ENCODE measurements at places on chromosomes 5 and 9.

DNA sequence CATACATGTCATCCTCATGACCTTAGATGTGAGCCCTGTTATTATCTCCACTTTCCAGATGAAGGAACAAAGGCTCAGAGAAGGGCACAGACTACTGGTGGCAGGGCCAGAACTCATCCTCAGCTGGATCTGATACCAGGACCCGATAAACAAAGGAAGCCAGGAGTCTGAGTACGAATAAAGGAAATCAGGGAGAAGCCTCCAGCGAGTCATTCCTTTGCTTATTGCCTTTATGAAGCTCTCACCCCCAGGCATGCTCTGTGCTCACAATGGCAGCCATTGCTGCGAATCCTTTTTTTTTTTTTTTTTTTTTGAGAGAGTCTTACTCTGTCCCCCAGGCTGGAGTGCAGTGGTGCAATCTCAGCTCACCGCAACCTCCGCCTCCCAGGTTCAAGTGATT lies 130.1 kb downstream of the GAPVD1 start:
- no peak for DNase-seq

- DNase-seq: no peak
These were observed 135.8 kb downstream of the PCSK1 start for GRCh38 chr5:96297290-96297689.

DNA sequence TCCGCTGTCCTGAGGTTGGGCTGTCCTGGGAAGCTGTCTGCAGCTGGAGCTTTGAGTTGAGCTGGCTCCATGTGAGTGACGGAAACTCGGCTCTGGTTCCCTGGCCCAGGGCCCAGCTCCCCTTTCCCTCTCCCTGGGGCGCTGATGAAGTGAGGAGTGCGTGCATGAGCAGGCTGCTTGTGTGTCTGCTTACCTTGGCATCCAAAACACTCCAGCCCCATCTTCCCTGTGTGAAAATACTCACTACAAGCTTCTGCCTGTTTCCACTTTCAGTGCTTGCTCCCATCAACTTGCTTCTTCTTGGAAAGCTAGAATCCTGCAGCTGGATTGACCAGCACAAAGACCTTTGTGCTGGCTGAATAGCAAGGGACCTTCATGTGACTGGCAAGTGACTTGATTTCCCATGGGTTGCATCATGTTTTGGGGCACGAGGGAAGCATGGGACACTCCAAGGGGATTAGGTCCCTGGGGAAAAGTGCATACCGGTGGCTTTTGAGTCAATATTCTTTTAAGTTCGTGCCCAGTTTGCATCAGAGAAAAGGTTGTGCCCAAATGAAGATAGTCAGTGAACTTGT lies 198.1 kb downstream of the GADD45G start:
- DNase-seq: no peak

DNA sequence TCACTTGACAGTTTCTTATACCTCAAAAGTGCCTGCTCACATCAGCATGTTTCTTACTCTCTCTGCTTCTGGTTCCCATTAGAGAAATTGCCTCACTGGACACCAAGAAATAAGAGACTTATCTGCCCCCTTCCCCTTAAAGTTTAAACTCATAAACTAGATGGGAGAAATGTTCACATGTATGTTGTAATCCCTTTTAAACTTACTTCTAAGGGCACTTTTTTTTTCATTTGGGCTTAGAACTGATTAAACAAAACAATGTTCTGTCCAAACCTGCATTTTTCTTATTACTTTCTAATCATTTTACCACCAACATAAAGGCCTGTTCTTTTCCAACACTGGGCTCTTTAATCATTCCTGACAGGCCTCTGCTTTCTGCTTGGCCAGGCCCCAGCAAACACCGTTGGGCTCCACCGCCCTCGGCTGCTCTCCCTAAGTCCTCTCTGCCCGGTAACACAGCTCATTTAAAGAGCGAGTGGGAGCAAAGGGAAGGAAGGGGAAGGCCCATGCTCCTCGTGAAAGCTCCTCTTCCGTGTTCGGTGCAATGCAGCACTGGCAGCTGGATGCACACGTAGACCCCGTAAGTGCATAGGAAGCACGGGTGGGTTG lies 53.4 kb downstream of the ROR2 start:
- no peak for DNase-seq

DNA sequence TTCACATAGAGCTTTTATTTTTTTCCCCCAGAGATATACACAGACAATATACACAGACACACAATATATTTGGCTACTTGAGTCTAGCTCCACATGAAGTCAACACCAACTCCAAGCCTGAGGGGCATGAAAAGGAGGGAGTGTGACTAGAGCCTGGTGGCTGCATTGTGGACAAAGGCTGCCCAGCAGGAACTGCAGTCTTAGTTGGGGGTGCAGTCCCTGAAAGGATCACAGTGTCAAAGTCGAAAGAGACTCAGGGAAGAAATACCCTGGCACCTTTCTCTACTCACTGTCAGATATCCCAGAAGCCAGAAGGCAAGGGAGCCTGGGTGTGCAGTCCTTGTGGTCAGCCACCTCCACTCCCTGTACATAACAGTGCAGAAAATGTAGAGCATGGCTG lies 231.6 kb upstream of the RPS23 start:
- no peak for DNase-seq

GRCh38 chr5:138051441-138052296 lies 18.8 kb upstream of the FAM13B start:
- DNase-seq: no peak

DNA sequence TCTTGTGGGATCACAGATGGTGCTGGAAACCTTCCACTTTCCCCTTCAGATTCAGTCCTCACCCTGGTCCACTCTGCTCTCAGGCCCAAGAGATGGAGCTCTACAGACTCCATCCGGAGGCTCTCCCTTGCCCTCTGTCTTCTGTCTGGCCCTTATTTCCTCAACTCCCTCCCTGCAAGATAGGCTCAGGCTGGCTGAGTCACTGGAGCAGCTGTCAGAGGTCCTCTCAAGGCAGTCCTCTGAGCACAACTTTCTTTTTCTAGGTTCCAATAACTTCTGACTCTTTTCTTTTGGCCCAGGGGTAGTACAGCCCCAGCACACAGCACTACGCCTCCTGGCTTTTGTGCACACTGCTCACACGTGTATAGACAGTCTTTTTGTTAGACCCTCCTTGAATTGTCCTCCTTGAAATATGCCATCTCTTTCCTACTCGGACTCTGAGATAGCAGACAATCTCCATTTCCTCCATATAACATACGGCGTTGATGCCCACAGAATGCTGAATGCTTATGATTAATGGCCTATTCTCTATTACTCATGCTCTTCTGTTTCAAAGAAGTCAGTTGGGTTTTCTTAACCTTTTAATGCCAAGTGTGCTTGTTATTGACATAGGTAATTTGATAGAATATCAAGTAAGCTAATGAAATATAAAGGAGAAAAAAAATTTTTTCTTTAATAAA lies 193.1 kb downstream of the SLC12A2 start:
- DNase-seq: no peak

- peak; percentile 98 for DNase-seq
These were observed 1.3 kb downstream of the ARAP3 start for GRCh38 chr5:141680751-141681201.

DNA sequence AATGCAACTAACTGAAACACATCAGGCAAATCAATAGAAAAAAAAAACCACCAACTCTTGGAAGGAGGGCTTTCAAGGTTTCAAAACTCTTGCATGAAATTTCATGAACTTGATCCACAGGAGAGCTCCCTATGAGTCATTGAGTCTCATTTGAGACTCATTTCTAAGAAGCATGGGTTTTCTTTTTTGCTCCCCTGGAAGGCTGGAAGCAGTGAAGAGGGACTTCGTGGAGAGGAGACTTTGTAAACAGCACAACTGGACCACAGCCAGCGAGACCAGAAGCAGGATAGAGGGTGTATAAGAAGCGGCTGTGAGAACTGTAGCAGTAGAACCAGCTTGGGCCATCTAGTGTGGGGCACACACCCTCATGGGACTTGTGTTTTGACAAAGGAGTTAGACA lies 41.2 kb upstream of the RAPGEF1 start:
- no peak for DNase-seq

DNA sequence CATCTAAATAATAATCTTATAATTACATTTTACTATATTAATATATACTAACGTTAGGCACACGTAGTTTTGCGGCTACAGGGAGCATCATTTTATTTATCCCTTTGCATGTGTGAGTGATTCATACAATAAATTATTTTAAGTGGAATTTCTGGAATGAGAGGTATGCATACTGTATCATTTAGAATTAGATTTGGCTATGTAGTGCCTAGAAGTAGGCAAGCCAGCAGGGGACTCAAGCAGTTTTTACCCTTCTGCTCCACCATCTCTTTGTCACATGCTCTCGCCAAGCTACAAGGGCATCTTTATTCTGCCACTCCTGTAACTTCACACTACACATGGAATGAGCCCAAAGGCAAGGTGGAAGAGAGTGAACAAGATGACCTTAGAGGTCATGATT lies 60.8 kb downstream of the MEGF10 start:
- DNase-seq: no peak

DNA sequence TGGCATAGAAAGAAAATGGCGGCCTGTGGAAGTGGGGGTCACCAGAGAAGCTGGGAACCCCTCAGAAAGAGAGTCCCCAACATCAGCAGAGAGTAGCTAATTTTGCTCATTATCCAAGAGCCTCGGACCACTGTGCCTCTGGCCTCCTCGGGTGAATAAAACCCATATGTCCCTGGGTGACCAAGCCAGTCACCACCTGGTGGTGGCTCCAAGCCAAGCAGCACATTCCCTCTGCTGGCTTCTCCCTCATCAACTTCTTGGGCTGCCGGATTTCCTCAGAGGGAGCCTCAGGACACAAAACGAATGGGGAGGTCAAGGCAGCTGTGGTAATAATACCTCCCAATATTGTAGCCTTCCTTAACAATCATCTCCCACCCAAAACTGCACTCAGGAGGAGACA lies 242.5 kb downstream of the NFIB start:
- DNase-seq: no peak

DNA sequence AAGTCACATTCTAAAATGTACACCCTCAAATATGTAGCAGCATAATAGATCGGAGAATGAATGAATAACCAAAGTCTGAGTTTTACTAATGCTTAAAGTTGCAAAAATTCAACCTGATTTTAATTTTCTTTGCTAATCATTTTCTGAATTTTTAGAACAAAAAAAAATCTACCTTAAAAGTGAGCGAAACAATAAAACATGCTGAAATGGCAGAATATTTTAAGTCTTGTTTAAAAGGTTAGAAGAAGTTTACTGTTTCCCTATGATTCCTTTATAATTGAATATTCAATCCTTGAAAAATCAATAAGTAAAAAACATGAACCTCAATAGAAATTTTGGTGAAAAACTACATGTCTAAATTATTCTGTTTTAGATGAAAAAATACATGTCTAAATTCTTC lies 27.1 kb upstream of the ZNF462 start:
- no peak for DNase-seq

DNA sequence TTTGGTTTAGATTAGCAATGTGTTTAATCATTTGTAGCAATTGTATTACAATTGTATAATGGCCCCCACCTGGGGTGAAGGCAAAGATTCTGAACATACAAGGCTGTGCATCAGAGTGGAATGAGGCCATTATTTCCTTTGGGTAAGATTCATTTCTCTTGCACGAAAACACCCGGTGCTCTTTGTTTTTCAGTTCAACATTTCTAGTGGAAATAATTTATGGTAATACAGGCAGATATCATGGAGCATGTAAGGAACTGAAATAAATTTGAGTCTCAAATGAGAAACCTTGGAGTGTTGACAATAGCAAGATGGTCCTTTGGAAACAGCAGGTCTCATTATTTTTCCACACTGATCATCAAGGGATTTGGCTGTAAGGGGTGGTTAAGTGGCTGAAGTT lies 475.9 kb downstream of the GABRG2 start:
- no peak for DNase-seq

GRCh38 chr5:165014439-165014838 lies 1509.0 kb downstream of the MAT2B start:
- no peak for DNase-seq

DNA sequence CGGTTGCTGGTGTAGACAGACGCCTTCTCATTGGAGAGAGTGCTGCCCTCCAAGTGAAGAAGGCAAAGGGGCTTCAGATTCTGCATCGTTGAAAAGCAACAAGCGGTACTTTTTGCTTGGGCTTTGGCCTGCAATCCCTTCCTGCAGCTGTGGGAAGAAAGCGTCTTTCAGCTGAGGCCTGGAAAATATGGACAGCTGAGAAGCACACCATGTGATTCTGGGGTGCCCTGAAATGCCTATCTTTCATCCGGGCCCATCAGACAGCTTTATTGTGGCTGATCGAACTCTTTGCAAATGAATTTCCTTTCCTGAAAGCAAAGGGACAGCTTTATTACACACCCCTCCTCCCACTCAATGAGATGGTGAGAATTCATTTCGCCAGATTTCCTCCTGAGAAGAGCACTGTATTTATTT lies 74.0 kb downstream of the NSG2 start:
- DNase-seq: no peak

DNA sequence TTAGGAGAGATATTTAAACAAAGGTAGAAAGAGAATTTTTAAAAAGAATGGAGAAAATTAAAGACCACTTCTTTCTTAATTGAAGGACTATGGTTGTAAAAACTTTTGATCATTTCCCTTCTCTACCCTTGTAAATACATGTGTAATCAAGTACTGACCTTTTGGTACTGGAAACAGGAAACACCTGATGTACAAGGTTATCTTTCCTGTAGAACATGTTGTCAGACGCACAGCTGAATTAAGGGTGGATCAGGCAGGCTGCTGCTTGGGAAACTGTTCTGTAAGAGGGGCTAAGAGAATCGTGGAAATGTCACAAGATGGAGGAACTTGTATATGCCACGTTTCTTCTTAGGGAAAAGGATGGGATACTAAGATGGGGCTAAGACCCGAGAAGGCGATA lies 341.6 kb downstream of the ZNF608 start:
- no peak for DNase-seq

- DNase-seq: no peak
These were observed 7.1 kb upstream of the RARS1 start for GRCh38 chr5:168479166-168479565.

DNA sequence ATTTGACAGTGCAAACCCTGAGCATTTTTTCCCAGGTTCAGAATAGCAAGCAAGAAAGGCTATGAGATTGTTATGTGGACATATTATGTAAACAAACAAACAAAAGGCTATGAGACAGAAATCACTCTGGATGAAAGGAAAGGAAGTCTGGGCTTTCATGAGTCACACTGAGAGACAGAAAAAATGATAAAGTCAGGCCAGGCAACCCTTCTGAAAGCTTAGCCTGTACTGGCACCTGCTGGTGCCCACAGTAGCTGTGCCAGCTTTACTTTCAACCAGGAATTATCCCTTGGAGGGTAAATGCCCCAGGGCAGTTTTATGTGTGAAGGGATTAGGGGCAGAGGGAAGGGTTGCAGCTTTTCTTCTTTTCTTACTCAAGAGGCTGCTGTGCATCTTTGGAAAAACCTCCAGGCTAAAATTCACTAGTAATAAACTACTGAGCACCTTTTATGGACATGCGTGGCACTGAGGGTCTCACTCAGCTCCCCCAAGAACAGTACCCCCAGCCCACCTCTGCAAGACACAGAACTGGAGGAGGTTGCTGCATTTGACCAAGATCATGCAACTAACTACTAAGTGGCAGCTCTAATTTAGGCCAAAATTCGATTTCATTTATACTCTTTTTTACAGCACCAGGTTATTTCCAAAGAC lies 41.7 kb downstream of the ACTL7B start:
- DNase-seq: no peak

GRCh38 chr9:98852460-98852734 lies 44.9 kb downstream of the GALNT12 start:
- no peak for DNase-seq
